ENCODE measurements at places on chromosomes 1 and 21.

DNA sequence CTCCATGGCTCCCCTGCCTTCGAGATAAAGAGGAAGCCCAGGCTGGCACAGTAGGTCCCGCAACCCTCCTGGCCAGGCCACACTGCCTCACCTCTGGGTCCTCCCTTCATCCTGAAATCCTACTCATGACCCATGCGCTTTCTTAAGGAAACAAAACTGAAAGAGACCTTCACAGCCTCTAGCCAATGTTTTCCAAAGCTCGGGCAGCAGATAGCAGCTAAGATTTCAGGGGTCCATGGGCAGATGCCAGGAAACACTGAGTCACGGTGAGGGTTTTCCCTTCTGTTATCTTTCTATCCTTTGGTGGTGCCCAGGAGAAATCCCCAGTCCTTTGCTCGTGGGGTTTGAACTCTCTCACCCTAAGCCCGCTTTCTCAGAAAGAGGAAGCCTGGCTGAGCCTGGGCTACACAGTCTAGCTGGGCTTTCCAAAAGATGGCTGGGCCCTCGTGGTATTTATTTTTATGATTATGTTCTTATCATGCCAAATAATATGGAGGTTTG is 26.6 kb downstream of the TTC39A start:
- no peak for DNase-seq

DNA sequence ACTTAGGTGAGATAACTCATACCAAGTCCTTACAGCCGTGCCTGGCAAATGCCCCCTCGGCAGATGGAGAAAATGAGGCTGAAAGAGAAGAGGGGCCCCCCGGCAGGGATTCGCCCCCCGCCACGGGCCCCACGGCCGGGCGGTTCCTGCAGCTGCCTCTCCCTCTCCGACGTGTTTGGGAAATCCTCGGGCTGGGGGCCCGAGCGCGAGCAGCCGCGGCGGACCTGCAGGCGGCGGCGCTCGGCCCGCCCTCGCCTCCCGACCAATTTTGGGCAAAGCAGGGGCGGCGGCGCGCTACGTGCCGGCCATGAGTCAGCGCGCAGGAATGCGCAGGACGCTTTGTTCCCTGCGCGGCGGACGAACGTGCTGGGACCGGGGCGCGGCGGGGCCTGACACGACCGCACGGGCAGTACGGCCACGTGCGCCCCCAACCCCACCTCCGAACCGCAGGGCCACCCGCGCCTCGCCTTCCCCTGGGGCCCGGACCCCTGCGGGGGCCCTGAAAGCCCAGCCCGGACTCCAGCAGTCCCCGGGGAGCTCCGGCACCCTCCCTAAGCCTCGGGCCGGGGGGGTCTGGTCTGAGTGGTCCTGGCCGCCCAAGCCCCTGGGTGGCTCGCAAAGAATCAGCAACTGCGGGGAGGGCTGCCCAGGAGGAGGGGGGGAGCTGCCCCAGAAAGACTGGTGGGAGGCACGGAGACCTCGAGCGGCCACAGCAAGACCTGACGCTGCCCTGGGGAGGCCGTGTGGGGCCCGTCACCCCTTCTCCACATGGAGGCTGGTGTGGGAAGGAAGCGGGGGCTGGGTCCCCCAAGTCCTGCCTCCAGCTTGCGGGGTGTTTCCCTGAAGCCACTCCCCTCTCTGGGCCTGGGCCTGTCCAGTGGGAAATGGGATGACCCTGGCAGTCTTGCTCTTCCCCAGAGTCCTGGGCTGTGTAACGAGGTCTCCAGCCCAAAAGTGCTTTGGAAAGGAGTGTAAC is 11.9 kb upstream of the EDN2 start:
- DNase-seq, result no peak

DNA sequence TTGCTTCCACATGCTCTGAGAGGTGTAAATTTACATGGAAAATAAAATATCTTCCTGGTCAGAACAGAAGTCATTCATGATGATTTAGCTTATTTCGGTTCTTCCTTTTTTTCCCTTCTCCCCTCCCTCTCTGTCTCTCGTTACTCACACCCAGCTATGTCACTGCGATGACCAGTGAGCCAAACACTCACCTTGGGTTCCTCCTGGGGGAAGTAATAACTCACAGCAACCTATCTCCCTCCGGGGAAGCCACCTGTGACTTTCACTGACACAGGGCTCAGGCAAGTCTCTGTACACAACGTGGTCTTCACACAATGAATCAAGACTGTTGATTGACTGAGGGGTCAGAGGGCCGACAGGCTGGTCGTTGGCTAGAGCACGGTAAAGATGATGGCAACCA is 135.3 kb upstream of the VANGL1 start:
- no peak for DNase-seq

DNA sequence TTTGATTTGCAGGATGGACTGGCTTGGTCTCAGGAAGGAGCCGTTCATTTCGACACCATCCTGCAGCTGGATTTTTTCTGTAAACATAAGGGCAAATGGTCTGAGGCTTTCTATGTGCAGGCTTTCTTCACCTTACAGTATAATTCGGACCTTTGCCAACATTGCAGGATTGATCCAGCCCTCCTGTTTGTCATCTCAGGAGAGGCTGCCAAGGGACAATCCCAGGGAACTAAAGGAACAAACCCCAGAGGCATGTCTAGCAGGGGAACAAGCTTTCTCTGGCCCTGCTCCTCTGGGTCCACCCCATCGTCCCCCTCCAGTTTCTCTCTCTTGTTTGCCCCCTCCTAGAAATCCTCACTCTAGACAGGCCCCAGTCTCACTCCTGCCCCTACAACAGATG is 24.8 kb upstream of the GBP6 start:
- DNase-seq, result no peak

- DNase-seq, result no peak
Measured at GRCh38 chr1:205926636-205927035, 16.6 kb downstream of the SLC26A9 start.

GRCh38 chr1:114270282-114270681 is 116.6 kb upstream of the SYT6 start:
- DNase-seq, result no peak
